ENCODE measurements at places on chromosomes 4 and X.

DNA sequence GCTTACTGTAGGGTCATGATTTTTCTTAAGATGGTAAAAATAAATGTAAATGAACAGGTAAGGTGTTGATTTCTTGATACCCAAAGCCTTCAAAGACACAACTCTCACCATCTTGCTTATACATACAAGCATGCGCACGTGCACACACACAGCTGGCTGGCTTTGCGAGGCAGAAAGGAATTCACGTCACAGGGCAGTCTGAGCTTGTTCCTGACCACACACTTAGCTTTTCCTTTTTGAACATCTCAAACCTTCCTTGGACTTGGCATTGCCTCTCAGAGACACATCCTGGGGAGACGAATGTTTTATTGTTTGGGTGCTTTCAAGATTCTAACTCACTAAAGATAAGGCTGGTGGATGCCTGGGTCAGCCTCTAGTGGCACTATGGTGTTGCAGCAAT lies 175.0 kb downstream of the NHS start:
- no peak for DNase-seq

DNA sequence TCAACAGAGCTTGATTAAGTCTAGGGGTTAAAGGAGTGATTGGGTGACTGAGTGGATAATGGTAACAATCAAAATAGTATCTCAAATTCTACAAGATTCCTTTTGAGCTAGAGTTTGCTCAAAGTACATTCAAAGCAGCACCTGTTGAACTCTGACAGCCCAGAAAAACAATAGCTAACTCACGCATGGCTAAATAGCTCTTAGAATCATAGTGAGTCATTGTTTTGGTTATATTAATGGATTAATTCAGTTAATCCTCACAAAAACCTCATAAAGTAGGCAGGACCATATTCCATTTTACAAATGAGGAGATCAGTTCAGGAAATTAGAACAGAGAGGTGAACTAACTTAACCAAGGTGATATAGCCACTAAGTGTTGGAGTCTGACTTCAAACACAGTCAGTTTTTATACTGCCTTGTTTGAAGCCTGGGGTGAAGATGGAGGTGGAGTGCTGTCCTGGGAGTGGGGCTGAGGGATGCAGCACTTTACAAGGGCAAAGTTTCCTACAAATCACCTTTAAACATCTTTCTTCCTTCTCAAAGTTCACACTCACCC lies 35.9 kb upstream of the PPM1K start:
- DNase-seq = no peak

DNA sequence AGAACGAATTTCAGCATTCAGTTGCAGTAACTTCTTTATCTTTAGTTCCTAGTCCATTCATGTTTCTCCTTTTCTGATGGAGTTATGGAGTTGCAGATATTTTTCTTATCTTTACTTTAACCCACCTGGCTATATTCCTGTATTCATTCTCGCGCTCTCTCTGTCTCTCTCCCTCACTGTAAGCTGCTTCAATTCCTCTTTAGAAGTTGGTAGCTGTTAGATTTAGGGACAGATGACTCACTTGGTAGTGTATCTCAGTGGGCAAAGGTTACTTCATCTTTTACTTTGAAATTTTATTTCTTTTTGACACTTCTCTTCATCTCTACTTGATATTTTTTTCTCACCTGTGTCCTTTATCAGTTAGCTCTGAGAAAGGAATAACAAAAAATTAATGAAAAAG lies 49.6 kb upstream of the BRS3 start:
- no peak for DNase-seq

GRCh38 chrX:46247456-46247855 lies 297.8 kb downstream of the ZNF674 start:
- DNase-seq = no peak

DNA sequence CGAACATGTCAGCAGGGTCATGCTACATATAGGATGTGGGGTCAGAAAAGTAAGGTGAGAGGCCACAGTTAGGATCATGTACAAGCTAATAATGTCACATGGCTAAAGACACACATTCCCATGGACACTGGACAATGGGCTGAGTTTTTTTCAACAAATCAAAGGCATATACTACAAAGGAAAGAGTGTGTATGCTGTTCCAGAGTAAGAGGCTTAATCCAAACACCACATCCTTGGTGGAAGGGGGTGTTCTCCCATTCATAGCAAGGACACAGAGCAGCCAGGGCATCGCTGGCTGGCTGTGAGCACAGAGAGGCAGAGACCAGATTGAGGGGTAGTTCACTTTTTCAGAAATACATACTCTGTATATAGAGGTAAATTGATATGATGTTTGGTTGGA lies 131.7 kb downstream of the MGST2 start:
- no peak for DNase-seq

GRCh38 chrX:123454712-123455431 lies 270.8 kb downstream of the GRIA3 start:
- DNase-seq = no peak

DNA sequence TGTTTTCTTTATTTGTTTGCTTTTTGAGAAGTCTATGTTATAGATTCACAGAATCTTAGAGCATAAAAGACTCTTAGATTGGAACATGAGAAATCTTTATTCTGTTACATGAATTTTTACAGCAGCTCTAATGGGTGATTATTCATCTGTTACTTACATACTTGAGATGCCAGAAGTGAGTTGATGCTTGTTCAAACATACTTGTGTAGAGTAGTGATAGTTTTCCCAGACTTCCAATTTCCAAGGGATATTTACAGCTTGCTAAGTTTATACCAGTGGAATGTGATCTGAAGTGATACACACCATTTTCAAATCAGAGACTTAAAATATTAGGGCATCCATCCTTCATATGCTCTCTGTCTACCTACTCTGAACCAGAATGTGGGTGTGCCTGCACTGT lies 252.9 kb upstream of the SMIM31 start:
- DNase-seq = no peak

DNA sequence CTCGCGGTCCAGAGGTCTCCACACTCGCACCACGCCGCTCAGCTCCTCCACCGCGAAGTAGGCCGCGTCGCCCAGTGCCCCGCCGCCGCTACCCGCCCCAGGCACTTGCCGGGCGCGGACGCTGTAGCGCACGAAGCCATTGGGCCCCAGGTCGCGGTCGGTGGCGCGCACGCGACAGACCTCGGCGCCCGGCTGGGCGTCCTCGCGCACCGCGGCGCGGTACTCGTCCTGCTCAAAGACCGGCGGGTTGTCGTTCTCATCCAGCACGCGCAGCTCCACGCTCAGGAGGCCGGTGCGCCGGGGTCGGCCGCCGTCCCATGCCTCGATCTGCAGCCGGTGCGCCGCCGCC lies 1.4 kb downstream of the DCHS2 start:
- no peak for DNase-seq

DNA sequence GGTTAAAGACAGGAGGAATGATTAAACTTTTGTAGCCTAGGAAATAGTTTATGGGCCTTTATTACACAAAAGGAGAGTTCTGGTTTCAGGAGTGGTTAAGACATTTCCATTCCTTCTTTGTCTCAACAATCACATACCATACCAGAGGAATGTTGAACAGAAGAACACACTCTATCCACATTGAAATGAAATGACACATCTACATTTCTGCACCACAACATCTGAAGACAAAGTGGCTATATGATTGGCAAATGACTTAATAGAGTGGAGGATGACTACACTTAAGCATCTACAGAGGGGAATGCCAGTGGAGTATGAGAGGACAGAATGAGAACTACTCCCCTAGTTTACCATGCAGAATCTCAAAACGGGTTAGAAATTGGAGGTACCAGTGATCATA lies 8.0 kb downstream of the CYP2U1 start:
- no peak for DNase-seq

DNA sequence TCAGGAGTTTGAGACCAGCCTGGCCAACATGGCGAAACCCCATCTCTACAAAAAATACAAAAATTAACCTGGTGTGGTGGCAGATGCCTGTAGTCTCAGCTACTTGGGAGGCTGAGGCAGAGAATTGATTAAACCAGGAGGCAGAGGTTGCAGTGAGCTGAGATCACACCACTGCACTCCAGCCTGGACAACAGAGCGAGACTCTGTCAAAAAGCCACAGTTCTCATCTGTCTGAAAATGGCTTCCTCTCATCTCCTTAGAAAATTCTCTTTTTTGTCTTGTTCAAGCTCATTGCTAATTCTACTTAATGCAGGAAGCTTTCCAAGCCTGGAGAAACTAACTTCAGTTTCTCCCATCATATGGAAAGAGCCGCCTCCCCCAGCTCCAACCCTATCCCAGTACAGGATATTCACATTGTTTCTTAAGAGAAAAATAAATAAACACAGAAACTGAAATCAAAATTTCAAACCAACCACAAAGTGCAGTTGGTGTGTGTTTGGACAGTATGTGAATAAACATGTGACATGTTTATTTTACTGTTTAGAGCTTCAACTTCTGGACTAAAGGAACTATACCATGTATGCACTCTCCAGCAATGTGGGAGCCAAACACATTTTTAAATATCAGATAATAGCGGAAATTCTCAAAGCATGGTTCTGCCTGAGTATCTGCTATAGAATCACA lies 55.0 kb upstream of the GAB1 start:
- DNase-seq = no peak

DNA sequence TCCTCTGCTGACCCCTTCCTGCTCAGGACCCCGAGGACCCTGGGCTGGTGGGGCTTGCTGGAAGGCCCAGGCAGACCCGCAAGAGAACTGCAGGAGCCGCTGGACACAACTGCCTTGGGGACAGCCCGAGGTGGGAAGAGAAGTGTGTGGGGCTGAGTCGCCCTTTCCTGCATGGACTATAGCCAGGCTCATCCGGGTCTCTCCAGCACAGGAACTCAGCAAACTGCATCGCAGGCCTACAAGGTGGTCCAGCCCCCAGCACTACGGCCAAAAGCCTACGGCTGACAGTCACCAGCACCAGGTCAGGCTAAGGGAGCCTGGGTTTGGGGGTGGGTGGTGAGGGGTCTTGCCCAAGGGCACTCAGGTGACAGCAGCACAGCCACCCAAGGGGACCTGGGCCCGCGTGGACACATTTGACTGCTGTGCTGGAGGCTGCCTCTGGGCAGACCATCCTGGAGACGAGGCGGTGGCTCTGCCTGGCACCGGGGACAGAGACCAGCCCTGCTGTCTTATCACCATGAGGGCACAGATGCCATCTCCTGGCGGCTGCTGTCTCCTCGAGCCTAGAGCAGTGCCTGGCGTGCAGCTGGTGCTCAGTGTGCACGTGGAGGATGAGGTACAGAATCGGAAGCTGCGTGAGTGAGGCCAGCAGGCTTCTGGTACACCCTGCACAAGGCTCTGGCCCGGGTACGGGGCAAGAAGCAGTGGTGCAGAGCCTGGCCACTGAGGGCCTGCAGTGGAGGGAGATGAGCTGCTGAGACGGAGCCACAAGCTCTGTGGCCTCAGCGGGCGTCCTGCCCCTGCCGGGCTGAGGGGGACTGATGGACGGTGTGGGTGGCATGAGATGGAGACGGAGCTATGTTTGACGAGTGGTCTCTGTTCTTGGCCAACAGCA lies 15.1 kb downstream of the LRPAP1 start:
- no peak for DNase-seq

GRCh38 chr4:116092961-116093360 lies 979.5 kb upstream of the NDST4 start:
- DNase-seq = no peak

- no peak for DNase-seq
Observed at GRCh38 chr4:76074468-76074867, at the start of gene ART3. Gene ART3, plus strand, starts transcription at chr4:76074709. Its CDS starts 1,181 bp downstream, at chr4:76075890.

DNA sequence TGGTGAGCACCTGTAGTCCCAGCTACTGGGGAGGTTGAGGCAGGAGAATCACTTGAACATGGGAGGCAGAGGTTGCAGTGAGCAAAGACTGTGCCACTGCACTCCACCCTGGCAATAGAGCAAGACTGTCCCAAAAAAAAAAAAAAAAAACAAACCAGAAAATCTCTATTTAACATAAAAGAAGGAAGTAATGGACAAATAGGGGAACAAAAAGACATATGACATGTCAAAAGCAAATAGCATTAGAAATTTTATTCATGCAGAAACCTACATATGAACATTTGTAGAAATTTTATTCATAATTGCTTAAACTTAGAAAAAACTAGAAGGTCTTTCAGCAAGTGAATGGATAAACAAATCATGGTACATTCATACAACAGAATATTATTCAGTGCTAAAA lies 97.1 kb upstream of the SH3RF1 start:
- DNase-seq = no peak

- DNase-seq = no peak
Observed at GRCh38 chr4:39719804-39720580, 22.1 kb downstream of the UBE2K start.

GRCh38 chr4:101418055-101418454 lies 70.7 kb upstream of the PPP3CA start:
- DNase-seq = peak; percentile 34

DNA sequence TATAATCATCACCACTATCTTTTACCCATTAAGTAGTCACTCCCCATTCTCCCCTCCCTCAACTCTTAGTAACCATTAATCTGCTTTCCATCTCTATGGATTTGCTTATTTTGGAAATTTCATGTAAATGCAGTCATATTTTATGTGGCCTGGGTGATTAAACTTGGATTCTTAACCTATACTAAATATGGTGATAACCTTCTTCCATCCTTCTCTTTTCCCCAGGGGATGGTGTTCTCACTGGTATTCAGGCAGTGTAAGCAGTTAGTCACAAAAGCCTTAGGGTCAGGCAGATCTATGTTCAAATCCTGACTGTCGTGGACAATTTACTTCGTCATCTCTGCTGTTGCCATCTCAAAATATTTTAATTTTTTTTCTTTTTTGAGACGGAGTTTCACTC lies 29.6 kb downstream of the RAB40AL start:
- no peak for DNase-seq

- DNase-seq = no peak
Observed at GRCh38 chr4:65918212-65918611, 247.9 kb upstream of the EPHA5 start.

GRCh38 chr4:121139533-121140222 lies 24.4 kb downstream of the TNIP3 start:
- DNase-seq = no peak

GRCh38 chrX:150573702-150574101 lies 5.3 kb downstream of the MTM1 start:
- no peak for DNase-seq

- no peak for DNase-seq
Observed at GRCh38 chrX:130705591-130705990, 197.4 kb downstream of the ENOX2 start.

DNA sequence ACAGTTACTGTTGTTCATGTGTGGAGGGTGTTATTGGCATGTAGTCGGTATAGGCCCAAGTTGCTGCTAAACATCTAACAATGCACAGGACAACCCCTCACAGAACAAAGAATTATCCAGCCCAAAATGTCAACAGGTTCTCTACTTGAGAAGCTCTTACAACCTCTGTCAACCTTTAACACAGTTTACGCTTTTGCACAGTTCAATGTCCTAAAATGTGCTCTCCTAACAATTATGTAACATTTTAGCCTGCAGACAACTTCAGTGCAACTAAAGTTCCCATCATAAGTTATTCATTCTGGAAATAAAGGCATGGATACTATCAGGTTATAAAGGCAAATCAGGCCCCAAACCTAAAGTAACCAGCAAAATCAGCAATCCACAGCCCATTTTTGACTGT lies 66.2 kb downstream of the ASB9 start:
- no peak for DNase-seq

DNA sequence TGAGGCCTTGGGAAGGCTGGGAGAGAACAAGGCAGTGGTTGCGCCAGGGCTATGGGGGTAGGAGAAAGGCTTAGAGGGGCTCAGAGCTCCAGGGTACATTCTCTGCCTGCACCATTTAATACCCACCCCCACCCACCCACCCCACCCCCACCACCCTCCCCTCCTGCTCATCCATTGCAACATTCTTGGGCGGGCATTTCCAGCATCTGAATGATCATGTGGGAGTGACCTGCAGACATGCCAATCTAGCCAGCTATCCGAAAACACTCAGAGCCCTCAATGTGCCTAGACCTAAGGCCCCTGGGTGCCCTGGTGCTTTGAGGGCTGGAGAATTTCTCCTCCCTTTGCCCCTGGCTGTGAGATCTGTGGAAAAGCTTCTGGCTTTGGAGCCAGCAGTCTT lies 3.1 kb downstream of the SLC34A2 start:
- no peak for DNase-seq

Measured in CD4-positive, alpha-beta T cell treated with Interleukin-15 for 1 hour (primary cell).